ENCODE measurements at places on chromosomes 5 and 9.

DNA sequence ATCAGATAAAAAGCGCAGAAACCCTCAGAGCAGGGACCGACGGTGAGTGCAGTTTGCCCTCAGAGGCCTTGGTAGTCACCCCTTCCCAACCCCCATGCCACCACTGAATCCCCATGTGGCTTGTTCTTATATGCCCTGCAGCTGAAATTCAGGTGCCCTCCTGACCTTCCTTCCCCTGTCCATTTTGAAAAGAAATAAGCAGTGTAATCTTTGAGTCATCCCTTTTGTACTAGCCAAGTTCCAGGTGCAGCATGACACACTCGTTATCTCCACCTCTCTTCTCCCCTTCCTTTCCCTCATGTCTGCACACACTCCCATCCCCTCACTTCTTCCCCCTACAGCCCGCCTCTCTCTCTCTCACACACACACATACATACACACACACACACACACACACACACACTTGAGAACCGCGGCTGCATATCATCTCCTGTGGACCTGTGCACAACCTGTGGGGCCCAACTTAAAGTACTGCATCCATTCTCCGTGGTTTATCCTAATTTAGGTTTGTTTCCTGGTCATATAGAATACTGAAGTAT, 53.1 kb downstream of the SYK start:
- DNase-seq: no peak

GRCh38 chr9:77022783-77023440, 3.5 kb downstream of the FOXB2 start:
- no peak for DNase-seq

GRCh38 chr5:94031631-94032030, 290.2 kb upstream of the POU5F2 start:
- no peak for DNase-seq

DNA sequence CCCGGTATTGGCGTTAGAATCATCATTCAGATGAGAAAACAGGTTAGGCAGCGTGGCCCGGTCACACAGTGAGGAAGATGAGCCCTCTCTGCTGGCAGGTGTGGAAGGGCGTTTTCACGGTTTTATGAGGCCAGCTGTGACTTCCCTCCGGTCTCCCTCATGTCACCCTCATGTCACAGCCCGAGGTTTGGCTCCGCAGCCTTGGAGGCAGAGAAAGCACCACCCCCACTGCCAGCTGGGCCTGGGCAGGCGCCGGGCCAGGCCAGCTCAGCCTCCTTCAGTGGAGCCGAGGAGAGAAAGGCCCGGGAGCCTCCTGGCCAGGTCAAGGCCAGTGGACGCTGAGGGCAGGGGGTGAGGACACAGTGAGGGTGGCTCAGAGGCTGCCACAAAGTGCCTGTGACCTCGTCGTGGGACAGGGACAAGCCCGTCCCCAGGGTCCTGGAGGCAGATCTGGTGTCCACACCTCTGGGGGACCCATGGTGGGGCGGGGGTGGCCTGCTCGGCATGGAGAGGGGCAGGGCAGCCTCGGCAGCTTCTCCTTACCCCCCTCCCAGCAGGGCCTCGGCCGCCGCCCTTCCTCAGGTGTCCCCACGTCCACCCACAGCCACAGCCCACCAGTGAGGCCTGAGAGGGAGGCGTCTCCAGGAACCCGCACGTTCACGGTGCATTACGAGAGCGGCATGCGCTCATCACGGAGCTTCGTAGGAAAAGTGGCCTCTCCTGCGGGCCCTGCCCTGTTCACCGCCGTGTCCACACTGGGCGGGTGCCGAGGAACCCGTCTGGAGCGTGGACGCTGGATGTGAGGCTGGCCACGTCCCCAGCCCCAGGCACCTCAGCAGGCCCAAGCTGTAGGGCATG, 32.2 kb downstream of the EXD3 start:
- DNase-seq: no peak

- DNase-seq: no peak
These were observed 136.8 kb downstream of the TLE1 start for GRCh38 chr9:81552581-81552991.

DNA sequence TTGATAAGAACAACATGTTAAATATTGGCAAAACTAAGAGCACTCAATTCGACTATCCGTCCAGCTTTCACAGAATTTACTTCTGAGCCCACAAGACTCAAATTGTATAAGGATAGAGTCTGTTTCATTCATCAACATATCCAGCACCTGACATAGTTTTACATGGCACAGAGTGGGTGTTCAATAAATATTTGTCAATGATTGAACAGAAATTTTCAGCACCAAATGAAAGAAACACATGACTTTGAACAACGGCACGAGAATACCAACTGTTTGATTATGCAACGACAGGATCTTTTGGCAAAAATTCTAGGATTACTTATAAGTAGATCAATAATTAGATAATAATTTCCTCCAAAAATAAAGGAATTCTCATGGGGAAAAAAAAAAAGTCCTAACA, 41.8 kb downstream of the SKP2 start:
- DNase-seq: no peak

- DNase-seq: no peak
These were observed 338.0 kb downstream of the NSG2 start for GRCh38 chr5:174383210-174384167.

DNA sequence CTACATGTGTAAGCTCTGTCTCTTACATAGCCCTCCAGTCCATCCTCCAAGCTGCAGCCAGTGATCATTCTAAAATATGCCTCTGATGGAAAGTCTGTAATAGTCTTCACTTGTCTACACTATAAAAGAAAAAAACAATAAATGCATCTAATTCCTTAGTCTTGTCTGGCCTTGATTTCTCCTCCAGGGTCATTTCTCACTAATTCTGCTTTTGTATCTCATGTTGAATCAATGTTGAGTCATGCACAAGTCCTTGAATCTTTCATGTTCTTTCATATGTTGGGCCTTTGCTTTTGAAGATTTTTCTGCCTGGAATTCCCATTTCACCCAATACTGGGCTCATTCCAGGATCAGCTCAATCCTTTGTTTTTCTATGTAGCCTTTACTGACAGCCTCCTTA, 121.1 kb upstream of the TRIM32 start:
- DNase-seq: no peak

- no peak for DNase-seq
These were observed 2.7 kb downstream of the RABEPK start for GRCh38 chr9:125202846-125203618.

DNA sequence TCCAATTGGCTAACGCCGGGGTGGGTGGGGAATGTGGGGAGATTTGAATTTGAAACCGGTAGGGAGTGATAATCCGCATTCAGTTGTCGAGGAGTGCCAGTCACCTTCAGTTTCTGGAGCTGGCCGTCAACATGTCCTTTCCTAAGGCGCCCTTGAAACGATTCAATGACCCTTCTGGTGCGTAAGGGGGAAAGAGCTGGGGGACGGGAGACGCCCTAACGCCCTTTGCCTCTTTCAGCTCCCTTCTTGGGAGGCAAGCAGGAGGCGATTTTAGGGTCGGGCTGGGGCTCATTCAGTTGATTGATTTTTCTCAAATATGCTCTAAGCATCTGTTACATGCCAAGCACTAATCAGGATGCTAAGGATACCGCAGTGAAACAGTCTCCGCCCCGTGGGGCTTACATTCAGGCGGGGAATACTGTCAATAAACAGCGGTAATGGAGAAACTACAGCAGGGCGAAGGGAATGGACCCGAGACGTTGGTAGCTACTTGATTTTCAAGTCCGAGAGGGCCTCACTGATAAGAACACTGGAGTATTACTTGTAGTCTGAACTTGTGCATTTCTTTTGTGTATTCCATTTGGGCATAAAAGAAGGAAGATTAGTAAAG, at the start of gene HMMR:
Gene HMMR (plus strand): TSS at position 71 of the 610 bp plus-strand sequence. CDS start 61 bp downstream, at position 132.
- DNase-seq: no peak

GRCh38 chr5:179158556-179158955, 98.4 kb downstream of the ZNF354C start:
- DNase-seq: no peak

DNA sequence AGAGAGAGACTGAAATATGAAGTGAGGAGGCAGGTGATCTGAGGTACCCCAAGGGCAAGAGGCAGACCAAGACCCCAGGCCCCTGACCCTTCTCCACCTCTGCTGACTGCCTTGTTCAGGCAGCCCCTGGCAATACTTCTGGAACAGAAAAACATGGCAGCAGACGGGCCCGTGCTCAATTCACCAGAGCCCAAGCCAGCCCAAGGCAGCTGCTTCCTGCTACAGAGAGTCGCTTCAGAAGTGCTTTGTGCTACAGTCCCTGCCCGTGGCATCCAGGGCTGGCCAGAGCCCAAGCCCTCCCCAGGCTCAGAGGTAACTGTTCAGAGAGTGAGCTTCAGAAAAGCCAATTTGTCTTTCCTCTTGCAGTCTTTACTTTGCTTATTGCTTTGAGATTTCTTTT, 151.4 kb upstream of the FSTL4 start:
- DNase-seq: no peak

GRCh38 chr5:90000351-90000750, 409.2 kb downstream of the CETN3 start:
- no peak for DNase-seq

All from activated CD4-positive, alpha-beta T cell treated with anti-CD3 and anti-CD28 coated beads, Interleukin-2, amount 50 U/mL, for 24 hours (primary cell).